ENCODE measurements at places on chromosomes 11 and 22. TPM values are rescaled to one million over a fixed set of nuclear protein-coding genes. Genes with fewer than 3 reads are reported as not detected.

DNA sequence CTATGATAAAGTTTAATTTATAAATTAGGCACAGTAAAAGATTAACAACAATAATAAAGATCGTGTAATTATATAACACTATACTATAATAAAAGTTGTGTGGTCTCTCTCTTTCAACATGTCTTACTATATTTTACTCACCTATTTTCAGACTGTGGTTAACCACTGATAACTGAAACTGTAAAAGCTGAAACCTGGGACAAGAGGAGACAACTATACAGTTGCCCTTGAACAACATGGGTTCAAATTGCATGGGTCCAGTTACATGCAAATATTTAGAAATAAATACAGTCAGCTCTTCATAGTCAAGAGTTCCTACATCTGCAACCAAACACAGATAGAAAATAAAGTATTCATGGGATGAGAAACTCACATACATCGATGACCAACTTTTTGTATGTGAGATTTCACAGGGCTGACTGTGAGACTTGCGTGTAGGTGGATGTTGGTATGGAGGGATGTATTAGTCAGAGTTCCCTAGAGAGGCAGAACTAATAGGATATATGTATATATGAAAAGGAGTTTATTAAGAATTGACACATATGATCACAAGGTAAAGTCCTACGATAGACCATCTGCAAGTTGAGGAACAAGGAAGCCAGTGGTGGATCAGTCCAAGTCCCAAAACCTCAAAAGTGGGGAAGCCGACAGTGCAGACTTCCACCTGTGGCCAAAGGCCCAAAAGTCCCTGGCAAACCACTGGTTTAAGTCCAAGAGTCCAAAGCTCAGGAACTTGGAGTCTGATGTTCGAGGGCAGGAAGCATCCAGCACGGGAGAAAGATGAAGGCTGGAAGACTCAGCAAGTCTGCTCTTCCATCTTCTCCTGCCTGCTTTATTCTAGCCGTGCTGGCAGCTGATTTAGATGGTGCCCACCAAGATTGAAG, 359.5 kb downstream of the INSC start:
- no peak for DNase-seq

- DNase-seq = no peak
Observed at GRCh38 chr11:830295-831117, 2.2 kb upstream of the CD151 start.

- DNase-seq = no peak
Observed at GRCh38 chr11:34651551-34651950, 30.7 kb downstream of the EHF start.

DNA sequence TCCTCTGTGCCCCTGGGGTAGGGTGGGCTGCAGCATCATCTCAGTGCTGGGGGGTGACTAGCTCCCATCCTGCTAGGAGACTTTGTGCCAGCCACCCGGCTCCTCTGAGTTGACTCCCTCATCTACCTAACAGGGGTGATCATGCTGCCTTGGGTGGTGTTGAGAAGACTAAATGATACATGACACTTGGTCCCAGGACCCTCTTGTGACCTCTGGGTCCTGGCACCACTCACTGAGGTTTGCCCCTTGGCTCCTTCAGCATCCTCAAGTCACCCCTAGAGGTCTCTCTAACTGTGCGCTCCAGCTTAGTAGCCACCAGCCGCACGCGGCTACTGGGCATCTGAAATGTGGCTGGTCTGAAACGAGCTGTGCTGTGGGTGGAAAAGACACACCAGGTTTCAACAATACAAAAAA, 72.1 kb downstream of the LRRC32 start:
- no peak for DNase-seq

The SLC25A18 gene
- polyA plus RNA-seq = 0.31 TPM

The INS gene
- not detected for polyA plus RNA-seq

The JHY gene
- polyA plus RNA-seq = 13.3 TPM

The RRAS2 gene
- 46.7 TPM for polyA plus RNA-seq

All from left renal pelvis (tissue), 4 donors.